Calu3 (cell line): ENCODE measurements at places on chromosomes 5 and 9.

- DNase-seq = no peak
Observed at GRCh38 chr5:83406906-83407305, 64.6 kb upstream of the VCAN start.

GRCh38 chr9:119289740-119290433 is 79.3 kb downstream of the BRINP1 start:
- no peak for DNase-seq

- DNase-seq = no peak
Observed at GRCh38 chr9:36041506-36041905, 4.8 kb downstream of the RECK start.

- DNase-seq = no peak
Observed at GRCh38 chr5:122091936-122092600, 14.0 kb upstream of the LOX start.

DNA sequence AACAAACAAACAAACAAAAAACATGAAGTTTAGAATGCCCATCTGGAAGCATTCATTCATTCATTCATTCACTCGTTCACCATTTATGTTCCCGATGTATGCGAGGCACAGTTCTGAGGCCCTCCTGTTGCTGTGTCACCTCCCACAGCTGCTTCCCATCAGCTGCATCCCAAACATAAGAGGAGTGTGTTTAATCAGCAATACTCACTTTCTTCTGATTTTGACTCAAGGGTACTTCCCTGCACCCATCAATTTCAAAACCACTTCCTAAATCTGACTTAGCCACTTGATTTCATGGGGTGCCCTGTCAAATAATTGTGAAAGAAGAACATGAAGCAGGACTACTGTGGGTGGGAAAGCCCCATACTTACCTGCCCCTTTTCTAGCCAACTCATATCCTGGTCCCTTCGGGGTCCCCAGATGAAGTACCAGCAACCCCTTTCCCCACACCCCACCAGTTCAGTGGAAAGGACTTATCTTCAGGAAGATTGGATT is 128.0 kb upstream of the IL12B start:
- DNase-seq = no peak

DNA sequence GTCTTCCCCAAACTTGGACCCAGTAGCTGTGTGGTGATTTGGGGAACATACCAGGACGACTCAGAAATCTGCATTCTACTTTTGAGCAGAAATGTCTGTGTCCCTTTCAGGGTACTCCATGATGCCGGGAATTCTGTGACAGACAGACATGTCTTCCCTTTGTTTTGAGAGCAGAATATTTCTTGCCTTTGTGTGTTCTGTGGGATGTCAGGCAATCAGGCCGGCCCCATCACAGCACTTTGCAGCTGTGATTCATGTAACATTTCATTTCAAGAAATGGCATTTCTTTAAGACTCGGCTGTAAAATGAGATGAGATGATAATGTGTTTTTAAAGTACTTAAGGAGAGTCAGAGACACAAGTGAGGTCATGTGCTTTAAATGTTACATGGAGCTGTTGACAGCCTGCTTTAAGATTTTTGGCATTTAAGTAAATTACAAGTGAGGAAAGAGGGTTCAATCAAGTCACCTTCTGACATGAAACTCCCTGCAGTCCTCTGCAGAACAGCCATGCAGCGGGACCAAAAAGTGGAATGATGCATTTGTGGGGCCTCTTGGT is 98.7 kb downstream of the SLC28A3 start:
- no peak for DNase-seq

DNA sequence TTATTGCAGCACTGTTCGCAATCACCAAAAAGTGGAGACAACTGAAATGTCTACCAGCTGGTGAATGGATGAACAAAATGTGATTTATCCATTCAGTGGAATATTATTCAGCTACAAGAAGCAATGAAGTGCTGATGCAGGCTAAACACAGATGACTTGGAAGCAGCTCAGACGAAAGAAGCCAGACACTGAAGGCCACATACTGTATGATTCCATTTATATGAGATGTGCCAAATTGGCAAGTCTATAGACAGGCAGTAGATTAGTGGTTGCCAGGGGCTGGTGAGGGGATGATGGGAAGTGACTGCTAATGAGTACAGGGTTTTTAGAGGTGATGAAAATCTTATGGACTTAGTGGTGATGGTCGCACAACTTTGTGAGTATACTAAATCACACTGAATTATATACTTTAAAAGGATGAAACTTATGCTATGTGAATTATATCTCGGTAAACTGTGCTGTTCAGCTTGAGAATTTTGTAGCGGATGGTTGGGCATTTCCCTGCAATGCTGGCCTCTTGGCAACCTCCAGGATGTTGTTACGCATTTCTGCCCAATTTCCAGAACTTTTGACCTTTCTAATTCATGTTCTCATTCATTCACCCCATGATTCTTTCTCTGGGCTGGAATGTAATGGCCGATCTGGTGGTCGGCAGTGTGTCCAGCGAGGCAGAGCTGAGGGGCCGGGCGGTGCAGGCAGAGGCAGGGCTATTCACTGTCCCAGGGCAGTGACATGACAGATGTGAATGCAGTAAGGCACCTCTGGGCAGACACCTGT is 22.0 kb upstream of the WNK2 start:
- no peak for DNase-seq

- DNase-seq = no peak
Observed at GRCh38 chr5:112696786-112697185, 40.9 kb upstream of the APC start.

GRCh38 chr5:151624476-151624875 is 33.3 kb upstream of the FAT2 start:
- DNase-seq = no peak

- DNase-seq = no peak
Observed at GRCh38 chr9:110807956-110808598, 139.5 kb downstream of the MUSK start.
